Activated CD8-positive, alpha-beta memory T cell treated with anti-CD3 and anti-CD28 coated beads, Interleukin-2, amount 10 ng/mL, durations not matched to agents 7 days and 5 days (primary cell): ENCODE measurements at places on chromosomes 7 and 10. TPM values are rescaled to one million over a fixed set of nuclear protein-coding genes. Genes with fewer than 3 reads are reported as not detected.

SPDYE8 gene
- not detected for total RNA-seq

PNLIPRP2 gene
- not detected for total RNA-seq

SPDYE6 gene
- not detected for total RNA-seq

PSMG3 gene
- total RNA-seq = 37.2 TPM

HOXA7 gene
- total RNA-seq = not detected

HABP2 gene
- not detected for total RNA-seq

DNA sequence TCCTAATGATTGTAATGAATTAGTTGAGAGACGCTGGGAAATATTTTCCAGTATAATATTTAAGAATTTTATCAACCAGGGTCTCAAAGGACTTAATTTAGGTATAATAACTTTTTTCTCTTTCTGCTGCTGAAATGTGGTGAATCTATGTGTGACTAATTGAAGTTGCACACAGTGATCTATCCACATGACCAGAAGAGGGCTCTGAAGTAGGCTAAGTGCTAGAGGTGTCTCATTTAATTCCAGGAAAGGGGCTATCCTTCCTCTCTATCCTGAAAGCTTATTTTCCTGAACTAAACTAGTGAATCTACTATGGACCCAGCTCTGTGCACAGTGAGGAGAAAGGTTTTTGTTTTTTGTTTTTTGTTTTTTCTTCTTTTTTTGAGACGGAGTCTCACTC lies 294.4 kb upstream of the MYO3A start:
- no peaks in the 10 kb centered on the region for H3K27me3 ChIP-seq
- no peak overlapping the region for H3K27ac ChIP-seq
- DNase-seq = no peak
- H3K36me3 ChIP-seq = no peaks in the 10 kb centered on the region

DNA sequence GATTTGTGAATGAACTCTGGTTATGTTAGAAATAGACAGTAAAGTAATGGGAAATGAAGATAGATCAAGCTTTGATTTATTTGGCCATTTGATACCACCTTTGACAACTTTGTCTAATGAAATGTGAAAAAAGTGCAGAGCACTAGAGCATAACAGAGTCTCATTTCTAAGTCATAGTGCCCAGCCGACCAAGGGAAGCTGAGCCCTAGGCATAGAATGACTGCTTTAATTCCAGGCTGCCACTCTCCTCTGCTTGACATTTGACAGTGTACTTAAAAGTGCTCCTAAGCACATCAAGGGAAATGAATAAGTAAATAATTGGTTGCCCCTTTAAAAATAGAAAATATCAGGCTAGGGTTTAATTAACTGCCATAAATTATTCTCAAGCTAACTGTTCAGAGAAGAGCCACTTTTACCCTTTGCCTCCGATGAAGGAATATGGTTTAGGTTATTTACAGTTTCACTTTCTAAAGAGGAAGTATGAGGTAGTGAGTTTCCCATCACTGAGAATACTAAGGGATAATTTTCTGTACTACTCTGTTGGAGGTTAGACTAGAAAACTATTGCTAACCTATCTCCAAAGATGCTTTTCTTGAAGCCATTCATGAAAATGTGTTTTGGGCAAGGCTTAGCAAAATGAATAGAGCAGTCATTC lies 591.6 kb downstream of the REEP3 start:
- no peak overlapping the region for H3K4me3 ChIP-seq
- H3K36me3 ChIP-seq = no peaks in the 10 kb centered on the region
- H3K27ac ChIP-seq = no peak overlapping the region

GRCh38 chr10:114418109-114418508 lies 13.8 kb upstream of the AFAP1L2 start:
- no peak overlapping the region for H3K27ac ChIP-seq
- DNase-seq = no peak
- no peaks in the 10 kb centered on the region for H3K36me3 ChIP-seq
- peaks cover 60% of the 10 kb centered on the region for H3K27me3 ChIP-seq
- H3K4me1 ChIP-seq = no peaks in the 10 kb centered on the region
- H3K4me3 ChIP-seq = no peak overlapping the region

DNA sequence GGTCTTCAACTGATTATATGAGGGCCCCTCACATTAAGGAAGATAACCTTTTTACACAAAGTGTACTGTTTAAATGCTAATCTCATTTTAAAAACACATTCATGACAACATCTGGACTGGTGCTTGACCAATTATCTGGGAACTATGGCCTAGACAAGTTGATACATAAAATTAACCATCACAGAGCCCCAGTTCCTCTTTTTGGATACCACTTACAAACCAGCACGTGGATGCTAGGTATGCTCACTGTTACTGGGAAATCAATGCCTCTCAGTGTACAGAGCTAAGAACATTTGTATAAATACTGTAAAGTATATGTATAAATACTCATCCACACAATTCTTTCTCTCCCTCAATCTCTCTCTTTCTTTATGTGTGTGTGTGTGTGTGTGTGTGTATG lies 1217.8 kb upstream of the LRRTM3 start:
- H3K27me3 ChIP-seq = no peaks in the 10 kb centered on the region
- H3K27ac ChIP-seq = no peak overlapping the region
- DNase-seq = no peak
- H3K4me1 ChIP-seq = no peaks in the 10 kb centered on the region
- H3K4me3 ChIP-seq = no peak overlapping the region

DNA sequence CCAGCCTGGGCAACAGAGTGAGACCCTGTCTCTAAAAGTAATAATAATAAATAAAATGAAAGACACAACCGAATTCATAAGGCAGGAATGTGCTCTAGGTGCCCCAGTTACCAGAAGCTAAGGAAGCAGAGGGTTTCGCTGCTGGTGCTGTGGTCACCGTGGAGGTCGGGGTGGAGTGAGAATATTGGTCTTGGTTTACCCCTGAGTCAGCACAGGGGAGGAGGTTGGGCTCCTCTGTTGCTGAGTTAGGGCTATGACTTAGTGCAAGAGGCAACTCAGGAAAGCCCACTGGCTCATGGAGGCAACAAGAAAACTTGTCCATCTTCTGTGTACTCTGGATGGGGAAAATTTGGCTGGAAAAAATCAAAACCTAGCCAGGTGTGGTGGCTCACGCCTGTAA lies 117.1 kb downstream of the MYL10 start:
- H3K4me1 ChIP-seq = peaks cover 7% of the 10 kb centered on the region
- no peak overlapping the region for H3K27ac ChIP-seq
- no peak overlapping the region for H3K4me3 ChIP-seq
- no peaks in the 10 kb centered on the region for H3K36me3 ChIP-seq
- DNase-seq = no peak

DNA sequence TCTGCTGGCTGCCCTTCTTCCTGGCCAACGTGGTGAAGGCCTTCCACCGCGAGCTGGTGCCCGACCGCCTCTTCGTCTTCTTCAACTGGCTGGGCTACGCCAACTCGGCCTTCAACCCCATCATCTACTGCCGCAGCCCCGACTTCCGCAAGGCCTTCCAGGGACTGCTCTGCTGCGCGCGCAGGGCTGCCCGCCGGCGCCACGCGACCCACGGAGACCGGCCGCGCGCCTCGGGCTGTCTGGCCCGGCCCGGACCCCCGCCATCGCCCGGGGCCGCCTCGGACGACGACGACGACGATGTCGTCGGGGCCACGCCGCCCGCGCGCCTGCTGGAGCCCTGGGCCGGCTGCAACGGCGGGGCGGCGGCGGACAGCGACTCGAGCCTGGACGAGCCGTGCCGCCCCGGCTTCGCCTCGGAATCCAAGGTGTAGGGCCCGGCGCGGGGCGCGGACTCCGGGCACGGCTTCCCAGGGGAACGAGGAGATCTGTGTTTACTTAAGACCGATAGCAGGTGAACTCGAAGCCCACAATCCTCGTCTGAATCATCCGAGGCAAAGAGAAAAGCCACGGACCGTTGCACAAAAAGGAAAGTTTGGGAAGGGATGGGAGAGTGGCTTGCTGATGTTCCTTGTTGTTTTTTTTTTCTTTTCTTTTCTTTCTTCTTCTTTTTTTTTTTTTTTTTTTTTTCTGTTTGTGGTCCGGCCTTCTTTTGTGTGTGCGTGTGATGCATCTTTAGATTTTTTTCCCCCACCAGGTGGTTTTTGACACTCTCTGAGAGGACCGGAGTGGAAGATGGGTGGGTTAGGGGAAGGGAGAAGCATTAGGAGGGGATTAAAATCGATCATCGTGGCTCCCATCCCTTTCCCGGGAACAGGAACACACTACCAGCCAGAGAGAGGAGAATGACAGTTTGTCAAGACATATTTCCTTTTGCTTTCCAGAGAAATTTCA lies 1.7 kb downstream of the ADRB1 start:
- peaks cover 5% of the 10 kb centered on the region for H3K36me3 ChIP-seq
- peaks cover 33% of the 10 kb centered on the region for H3K4me1 ChIP-seq
- H3K27ac ChIP-seq = peak overlapping the region; percentile 69
- H3K4me3 ChIP-seq = peak overlapping the region; percentile 65
- peaks cover 80% of the 10 kb centered on the region for H3K27me3 ChIP-seq

GRCh38 chr7:134954197-134955082 lies 31.9 kb upstream of the AGBL3 start:
- H3K27ac ChIP-seq = no peak overlapping the region
- H3K27me3 ChIP-seq = peaks cover 9% of the 10 kb centered on the region
- no peak for DNase-seq
- no peaks in the 10 kb centered on the region for H3K36me3 ChIP-seq

DNA sequence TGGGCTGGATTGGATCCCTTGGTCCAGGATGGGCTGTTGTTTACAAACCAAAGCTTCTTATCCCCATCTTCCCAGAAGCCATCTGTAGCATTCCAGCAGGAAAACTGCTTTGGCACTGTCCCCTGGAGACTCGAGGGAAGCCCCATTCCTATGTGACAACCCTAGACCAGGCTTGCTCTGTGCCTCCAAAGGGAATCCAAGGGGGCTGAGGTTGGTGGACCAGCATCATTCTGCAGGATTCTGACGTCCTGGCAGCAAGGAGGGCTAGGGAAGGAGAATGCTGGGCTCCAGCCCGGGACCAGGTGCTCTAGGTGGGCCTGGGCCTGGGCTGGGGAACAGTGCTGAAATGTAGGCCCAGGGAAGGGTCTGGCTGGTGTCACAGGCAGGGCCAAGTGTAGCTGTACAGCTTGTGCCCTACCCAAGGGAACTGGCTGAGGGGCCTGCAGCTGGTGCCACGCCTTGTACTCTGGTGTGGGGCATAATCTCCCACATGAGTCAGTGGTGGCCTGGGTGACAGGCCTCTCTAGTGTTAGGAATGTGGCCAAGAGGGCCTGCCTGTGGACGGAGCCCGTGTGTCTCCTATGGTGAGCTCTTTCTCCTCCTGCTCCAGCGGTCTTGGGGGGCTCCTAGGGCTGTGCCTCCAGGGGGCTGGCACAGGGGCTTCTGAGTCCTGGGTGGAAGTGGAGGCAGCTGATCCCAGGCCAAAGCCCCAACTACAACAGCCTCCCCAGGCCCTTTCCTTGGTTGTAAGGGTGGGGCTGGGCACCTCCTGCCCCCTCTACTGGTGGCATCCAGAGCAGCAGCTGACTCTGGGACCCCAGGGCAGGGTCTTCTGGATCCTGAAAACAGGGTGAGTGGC lies 25.2 kb downstream of the TRIM8 start:
- peaks cover 13% of the 10 kb centered on the region for H3K4me1 ChIP-seq
- H3K36me3 ChIP-seq = no peaks in the 10 kb centered on the region
- DNase-seq = no peak
- no peak overlapping the region for H3K4me3 ChIP-seq
- H3K27ac ChIP-seq = peak overlapping the region; percentile 43

DNA sequence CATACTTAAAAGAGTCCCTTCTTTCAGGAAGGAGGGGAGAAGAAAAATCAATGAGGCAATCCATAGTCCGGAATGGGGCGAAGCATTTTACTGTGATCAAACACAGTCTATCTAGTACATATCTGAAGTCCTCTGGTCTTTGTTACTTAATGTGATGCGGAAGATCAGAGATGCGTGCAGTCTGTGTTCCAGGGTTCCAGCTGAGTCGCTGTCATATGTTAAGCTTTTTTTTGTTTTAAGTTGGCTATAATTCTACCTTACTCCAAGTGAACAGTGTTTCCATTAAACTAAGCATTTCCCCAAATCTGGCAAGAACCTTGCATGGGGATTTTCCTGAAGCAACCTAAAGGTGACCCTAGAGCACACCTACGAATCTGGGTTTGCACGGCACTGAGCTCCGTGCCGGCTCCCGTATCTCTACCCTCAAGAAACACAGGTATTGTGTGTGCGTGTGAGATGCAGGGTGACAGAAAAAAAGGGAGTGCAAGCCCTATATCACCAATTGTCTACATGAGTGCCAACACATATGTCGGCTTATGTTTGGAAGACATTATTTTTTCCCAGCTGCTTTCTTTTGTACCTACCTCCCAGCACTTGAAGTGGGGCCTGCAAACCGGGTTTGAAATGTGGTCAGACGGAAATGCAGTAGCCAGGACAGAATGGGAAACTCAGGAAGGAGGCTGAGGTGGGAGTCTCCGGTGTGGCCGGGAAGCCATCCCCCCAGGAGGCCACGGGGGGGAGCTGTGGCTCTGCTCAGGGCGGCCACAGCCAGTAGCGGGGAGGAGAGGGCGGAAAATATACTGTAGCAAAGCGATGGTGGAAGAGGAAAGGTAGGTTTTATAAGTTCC lies 435.8 kb upstream of the MGMT start:
- DNase-seq = peak; percentile 54
- no peaks in the 10 kb centered on the region for H3K36me3 ChIP-seq
- H3K4me3 ChIP-seq = no peak overlapping the region
- no peak overlapping the region for H3K27ac ChIP-seq
- H3K27me3 ChIP-seq = peaks cover 18% of the 10 kb centered on the region

GRCh38 chr7:27194002-27194352 lies 5.9 kb downstream of the HOXA13 start:
- DNase-seq = no peak
- no peak overlapping the region for H3K27ac ChIP-seq
- no peak overlapping the region for H3K4me3 ChIP-seq
- peaks cover 7% of the 10 kb centered on the region for H3K4me1 ChIP-seq
- H3K27me3 ChIP-seq = peaks cover 94% of the 10 kb centered on the region

GRCh38 chr7:142788303-142789289 lies 17.8 kb downstream of the PRSS2 start:
- H3K27ac ChIP-seq = peak overlapping the region; percentile 97
- H3K4me3 ChIP-seq = peak overlapping the region; percentile 99
- H3K4me1 ChIP-seq = peaks cover 33% of the 10 kb centered on the region
- no peak for DNase-seq
- H3K27me3 ChIP-seq = no peaks in the 10 kb centered on the region

- no peak overlapping the region for H3K4me3 ChIP-seq
- H3K27me3 ChIP-seq = peaks cover 34% of the 10 kb centered on the region
- peak overlapping the region; percentile 65 for H3K27ac ChIP-seq
Observed at GRCh38 chr7:50826371-50827172, 43.9 kb upstream of the GRB10 start.

- H3K4me3 ChIP-seq = no peak overlapping the region
- peaks cover 4% of the 10 kb centered on the region for H3K4me1 ChIP-seq
- H3K36me3 ChIP-seq = no peaks in the 10 kb centered on the region
- no peak for DNase-seq
- H3K27ac ChIP-seq = no peak overlapping the region
Observed at GRCh38 chr10:59991661-59992060, 85.3 kb upstream of the CCDC6 start.

- H3K4me1 ChIP-seq = no peaks in the 10 kb centered on the region
- no peak for DNase-seq
- H3K36me3 ChIP-seq = no peaks in the 10 kb centered on the region
Observed at GRCh38 chr7:141541375-141541774, 9.8 kb upstream of the AGK start.
